ENCODE measurements at places on chromosomes 5 and 9. TPM values are rescaled to one million over a fixed set of nuclear protein-coding genes. Genes with fewer than 3 reads are reported as not detected.

GRCh38 chr5:3698412-3698811 is 102.8 kb downstream of the IRX1 start:
- no peak overlapping the region for H3K27ac ChIP-seq
- H3K4me1 ChIP-seq = no peaks in the 10 kb centered on the region
- no peaks in the 10 kb centered on the region for H3K27me3 ChIP-seq
- H3K4me3 ChIP-seq = no peak overlapping the region
- H3K36me3 ChIP-seq = no peaks in the 10 kb centered on the region

- no peaks in the 10 kb centered on the region for H3K27me3 ChIP-seq
- DNase-seq = peak; percentile 77
- H3K4me1 ChIP-seq = no peaks in the 10 kb centered on the region
- peak overlapping the region; percentile 32 for H3K4me3 ChIP-seq
These were observed 14.8 kb downstream of the NCS1 start for GRCh38 chr9:130186839-130187522.

- H3K36me3 ChIP-seq = no peaks in the 10 kb centered on the region
- no peak overlapping the region for H3K4me3 ChIP-seq
- H3K27me3 ChIP-seq = no peaks in the 10 kb centered on the region
These were observed 7.8 kb downstream of the PLEKHG4B start for GRCh38 chr5:99815-100214.

- no peak overlapping the region for H3K4me3 ChIP-seq
- no peak for DNase-seq
- no peaks in the 10 kb centered on the region for H3K36me3 ChIP-seq
- H3K27ac ChIP-seq = no peak overlapping the region
- no peaks in the 10 kb centered on the region for H3K4me1 ChIP-seq
- H3K27me3 ChIP-seq = no peaks in the 10 kb centered on the region
These were observed 2.9 kb downstream of the ARSK start for GRCh38 chr5:95557841-95558240.

- H3K27me3 ChIP-seq = no peaks in the 10 kb centered on the region
- H3K36me3 ChIP-seq = no peaks in the 10 kb centered on the region
- H3K4me1 ChIP-seq = no peaks in the 10 kb centered on the region
These were observed at the start of gene IRX1 for GRCh38 chr5:3595006-3595961. Gene IRX1, plus strand, starts transcription at chr5:3595832. Its CDS starts 274 bp downstream, at chr5:3596106.

GRCh38 chr5:104635227-104635626 is 1072.6 kb upstream of the NUDT12 start:
- H3K4me3 ChIP-seq = no peak overlapping the region
- no peaks in the 10 kb centered on the region for H3K4me1 ChIP-seq
- H3K27me3 ChIP-seq = no peaks in the 10 kb centered on the region
- H3K36me3 ChIP-seq = no peaks in the 10 kb centered on the region

DNA sequence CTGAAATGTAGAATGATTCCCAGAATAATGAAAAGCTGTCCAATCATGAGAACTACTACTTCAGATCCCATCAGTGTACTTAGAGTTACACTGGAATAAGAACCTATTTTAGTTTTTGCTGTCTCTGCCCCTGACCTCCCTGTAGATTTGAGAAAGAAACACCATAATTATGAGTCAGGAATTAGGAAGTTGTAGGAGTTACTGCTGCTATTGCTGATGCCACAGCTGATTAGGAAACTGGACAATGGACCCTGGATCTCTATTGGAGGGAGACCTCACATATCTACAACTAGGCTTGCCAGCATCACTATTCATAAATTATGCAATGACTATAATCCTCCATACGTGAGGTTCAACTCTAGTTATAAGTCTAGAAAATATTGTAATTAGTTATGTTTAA is 48.8 kb upstream of the EDIL3 start:
- H3K36me3 ChIP-seq = no peaks in the 10 kb centered on the region
- H3K27ac ChIP-seq = no peak overlapping the region
- no peaks in the 10 kb centered on the region for H3K4me1 ChIP-seq
- H3K27me3 ChIP-seq = no peaks in the 10 kb centered on the region

DNA sequence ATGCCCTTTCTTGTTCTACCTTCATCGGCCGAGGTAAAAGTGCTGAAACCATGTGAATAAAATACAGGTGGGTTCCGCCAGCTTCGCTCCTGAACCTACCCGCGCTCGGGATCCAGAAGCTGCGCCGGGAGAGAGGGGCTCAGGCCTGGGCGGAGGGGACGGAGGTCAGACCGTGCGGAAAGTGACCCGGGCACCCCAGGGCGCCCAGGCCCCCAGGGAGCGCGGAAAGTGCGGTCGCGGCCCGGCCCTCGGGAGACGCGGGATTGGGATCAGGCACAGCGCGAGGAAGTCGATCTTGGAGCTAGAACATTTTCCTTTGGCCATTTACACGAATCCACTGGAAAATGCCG is 329 bp downstream of the SYK start:
- H3K27me3 ChIP-seq = peaks cover 17% of the 10 kb centered on the region
- no peaks in the 10 kb centered on the region for H3K36me3 ChIP-seq
- no peaks in the 10 kb centered on the region for H3K4me1 ChIP-seq
- no peak overlapping the region for H3K27ac ChIP-seq
- no peak overlapping the region for H3K4me3 ChIP-seq
- no peak for DNase-seq

- peak; percentile 60 for DNase-seq
- no peaks in the 10 kb centered on the region for H3K27me3 ChIP-seq
- peaks cover 16% of the 10 kb centered on the region for H3K4me1 ChIP-seq
- H3K4me3 ChIP-seq = no peak overlapping the region
- H3K36me3 ChIP-seq = no peaks in the 10 kb centered on the region
These were observed 30.1 kb downstream of the QRFP start for GRCh38 chr9:130866474-130866965.

The COL23A1 gene
- not detected for total RNA-seq

The MED22 gene
- total RNA-seq = 25.6 TPM

The SOHLH1 gene
- total RNA-seq = not detected

The PCDHGA9 gene
- total RNA-seq = 11.8 TPM

The AQP7 gene
- total RNA-seq = not detected

The SPINK7 gene
- total RNA-seq = not detected

The JADE2 gene
- total RNA-seq = 95.8 TPM
